ENCODE measurements at places on chromosomes 1 and 21. TPM values are rescaled to one million over a fixed set of nuclear protein-coding genes. Genes with fewer than 3 reads are reported as not detected.

THEM5 gene
- total RNA-seq, result not detected

DNA sequence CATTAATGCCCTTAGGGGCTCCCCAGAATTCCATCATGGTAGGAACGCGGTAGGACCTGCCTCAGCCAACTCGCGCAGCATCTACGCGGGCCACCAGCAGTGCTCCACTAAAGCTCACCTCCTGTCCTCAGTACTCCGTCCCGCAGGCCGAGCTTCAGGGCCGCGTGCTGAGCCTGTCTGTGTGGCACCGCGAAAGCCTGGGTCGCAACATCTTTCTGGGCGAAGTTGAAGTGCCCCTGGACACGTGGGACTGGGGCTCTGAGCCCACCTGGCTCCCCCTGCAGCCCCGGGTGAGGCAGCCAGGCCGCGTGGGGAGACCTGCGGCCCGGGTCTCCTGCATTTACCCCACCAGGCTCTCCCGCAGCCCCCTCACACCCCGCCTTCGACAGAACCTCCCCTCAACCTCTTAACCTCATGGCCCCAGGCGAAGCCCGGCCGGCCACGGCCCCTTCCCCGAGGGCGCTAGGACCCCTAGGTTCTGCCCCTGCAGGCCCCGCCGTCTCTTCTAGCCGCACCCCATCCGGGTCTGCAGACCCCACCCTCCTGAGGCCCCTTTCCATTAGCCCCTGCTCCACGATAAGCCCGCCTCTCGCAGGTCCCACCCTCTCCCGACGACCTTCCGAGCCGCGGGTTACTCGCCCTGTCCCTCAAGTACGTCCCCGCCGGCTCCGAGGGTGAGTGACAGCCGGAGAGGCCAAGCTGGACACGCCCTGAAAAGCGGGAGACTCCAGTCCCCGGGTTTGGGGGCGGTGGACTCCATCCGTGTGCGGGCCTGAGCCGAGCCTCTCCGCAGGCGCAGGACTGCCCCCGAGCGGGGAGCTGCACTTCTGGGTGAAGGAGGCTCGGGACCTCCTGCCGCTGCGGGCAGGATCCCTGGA lies 9.1 kb downstream of the SYTL1 start:
- peak; percentile 88 for DNase-seq

- DNase-seq, result peak; percentile 78
Observed at GRCh38 chr21:39788383-39788782, 43.4 kb downstream of the IGSF5 start.

GRCh38 chr1:110604586-110605148 lies 1.5 kb downstream of the KCNA2 start:
- no peak for DNase-seq

GRCh38 chr1:111644506-111644905 lies 24.9 kb downstream of the RAP1A start:
- DNase-seq, result no peak

GRCh38 chr21:23694390-23694789 lies 1912.9 kb downstream of the MRPL39 start:
- DNase-seq, result no peak

DNA sequence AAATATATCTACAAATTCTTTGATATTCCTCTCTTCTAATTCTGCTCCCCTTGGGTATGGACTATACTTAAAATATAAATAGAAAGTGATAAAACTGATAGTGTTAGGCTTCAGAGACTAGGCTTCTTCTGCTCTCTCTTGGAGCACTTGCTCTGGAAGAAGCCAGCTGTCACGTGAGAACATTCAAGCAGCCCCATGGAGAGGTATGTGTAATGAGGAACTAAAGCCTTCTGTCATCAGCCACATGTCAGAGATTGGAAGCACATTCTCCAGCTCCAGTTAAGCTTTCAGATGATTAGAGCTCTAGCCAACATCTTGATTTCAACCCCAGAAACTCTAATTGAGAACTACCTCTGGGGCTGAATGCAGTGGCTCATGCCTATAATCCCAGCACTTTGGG lies 34.3 kb downstream of the XKR8 start:
- no peak for DNase-seq

DNA sequence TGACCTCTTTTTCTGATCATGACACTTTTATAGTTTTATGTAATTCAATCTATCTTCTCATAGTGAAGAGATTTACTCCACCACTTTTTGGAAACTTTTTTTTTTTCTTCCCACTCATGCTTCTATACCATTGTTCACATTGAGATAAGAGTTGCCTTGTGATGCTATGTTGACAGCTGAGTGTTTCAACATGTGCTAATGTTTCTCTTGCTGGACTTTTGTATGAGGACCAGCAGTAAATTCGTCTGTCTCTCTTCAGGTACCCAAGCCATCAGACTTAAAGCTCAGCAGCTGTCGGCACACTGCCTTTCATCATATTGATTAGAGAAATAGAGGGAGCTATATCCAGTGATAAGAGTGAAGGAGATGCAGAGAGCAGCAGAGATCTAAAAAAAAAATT lies 227.0 kb downstream of the GRIK1 start:
- no peak for DNase-seq
